ENCODE measurements at places on chromosomes 7 and 10. TPM values are rescaled to one million over a fixed set of nuclear protein-coding genes. Genes with fewer than 3 reads are reported as not detected.

ACTR3C gene
- total RNA-seq, result 0.67 TPM

BAG3 gene
- 25.5 TPM for total RNA-seq

HOXA7 gene
- total RNA-seq, result 5.6 TPM

SLC18A3 gene
- not detected for total RNA-seq
